GM12878 (cell line): ENCODE measurements at places on chromosomes 13 and 19. TPM values are rescaled to one million over a fixed set of nuclear protein-coding genes. Genes with fewer than 3 reads are reported as not detected.

Gene ERICH6B
- not detected in 2 replicates for total RNA-seq

Gene MBD3L2
- total RNA-seq, result not detected in 2 replicates

Gene TBC1D4
- 38.0 and 38.6 TPM in 2 replicates for total RNA-seq

- DNase-seq, result no peak
These were observed 5.3 kb downstream of the NCAN start for GRCh38 chr19:19217099-19217498.

DNA sequence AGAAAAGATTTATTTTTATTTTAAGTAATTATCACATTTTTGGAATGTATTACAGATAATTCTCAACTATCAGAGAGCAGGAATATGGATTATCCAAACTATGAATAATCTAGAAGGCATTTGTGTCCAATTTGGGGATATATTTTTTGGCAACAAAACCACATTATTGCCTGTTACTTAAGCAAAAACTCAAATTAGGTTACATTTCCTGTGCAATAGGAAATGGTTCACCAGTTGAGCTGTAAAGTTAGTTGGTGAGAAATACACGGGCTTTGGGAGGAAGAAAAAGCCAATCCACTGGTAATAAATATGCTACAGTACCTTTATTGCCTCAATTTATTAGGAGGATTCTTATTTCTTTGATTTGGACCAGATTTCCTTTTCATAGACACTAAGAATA is 1075.2 kb downstream of the PCDH9 start:
- DNase-seq, result no peak

Gene POLR1D
- total RNA-seq, result 153 and 156 TPM in 2 replicates

Gene C13orf42
- not detected in 2 replicates for total RNA-seq

DNA sequence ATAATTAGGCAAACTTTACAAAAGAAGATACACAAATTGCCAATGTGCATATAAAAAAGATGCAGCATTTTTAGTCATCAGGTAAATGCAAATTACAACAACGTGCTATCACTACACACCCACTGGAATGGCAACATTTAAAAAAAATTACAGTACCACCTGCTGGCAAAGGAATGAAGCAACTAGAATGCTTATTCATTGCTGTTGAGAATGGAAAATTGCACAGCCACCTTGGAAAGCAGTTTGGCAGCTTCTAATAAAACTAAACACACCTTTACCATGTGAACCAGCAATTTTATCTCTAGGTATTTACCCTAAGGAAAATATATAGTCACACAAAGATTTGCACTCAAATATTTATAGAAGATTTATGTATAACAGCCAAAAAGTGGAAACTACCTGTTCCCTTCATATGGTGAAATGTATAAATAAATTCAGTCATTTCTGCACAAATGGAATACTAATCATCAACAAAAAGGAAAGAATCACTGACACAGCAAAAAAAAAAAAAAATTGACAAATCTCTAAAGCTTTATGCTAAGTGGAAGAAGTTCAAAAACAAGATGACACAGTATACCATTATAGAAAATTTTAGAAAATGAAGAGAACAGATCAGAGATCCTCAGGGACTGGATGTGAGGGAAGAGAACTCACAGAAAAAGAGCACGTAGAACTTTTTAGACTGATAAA is 30.3 kb downstream of the OXGR1 start:
- no peak for DNase-seq

GRCh38 chr13:26538363-26539317 is 18.8 kb upstream of the WASF3 start:
- DNase-seq, result no peak
